ENCODE measurements at places on chromosomes 6 and 20.

- DNase-seq = no peak
Measured at GRCh38 chr6:119040636-119041035, 37.8 kb downstream of the FAM184A start.

DNA sequence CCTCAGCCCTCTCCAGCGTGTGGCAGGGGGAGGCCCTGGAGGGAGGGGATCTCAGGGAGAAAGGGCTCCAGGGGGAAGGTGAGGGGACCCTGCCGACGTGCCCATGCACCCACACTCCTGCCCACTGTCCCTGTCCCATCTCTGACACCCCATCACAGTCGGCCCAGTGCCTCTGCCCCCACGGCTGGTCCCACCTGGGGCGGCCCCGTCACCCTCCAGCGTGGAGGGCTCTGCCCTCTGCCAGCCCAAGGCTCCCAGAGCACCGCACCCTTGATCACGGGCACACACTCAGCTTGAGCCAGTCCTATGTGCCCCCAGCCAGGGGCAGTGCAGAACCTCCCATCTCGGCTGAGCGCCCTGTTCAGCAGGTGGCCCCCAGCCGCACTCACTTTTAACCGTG lies 9.2 kb downstream of the SLC4A11 start:
- no peak for DNase-seq

DNA sequence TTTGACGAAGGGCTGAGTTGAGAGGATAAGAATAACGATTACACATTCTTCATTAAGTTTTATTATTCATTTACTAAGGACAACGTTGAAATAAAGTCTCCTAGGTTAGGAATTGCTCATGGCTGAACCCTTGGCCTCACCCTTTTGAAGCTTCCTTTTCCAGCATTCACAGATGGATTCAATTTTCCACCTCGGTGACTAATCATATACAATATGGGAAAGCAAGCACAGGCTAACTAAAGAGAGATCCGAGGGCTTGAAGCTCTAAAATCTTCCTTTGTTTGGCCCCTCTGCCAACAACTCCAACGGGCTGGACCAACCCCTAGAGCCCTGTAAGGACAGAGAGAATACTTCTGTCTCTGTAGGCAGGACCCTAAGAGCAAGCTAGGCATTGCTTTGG lies 159.5 kb downstream of the SOD2 start:
- DNase-seq = no peak

DNA sequence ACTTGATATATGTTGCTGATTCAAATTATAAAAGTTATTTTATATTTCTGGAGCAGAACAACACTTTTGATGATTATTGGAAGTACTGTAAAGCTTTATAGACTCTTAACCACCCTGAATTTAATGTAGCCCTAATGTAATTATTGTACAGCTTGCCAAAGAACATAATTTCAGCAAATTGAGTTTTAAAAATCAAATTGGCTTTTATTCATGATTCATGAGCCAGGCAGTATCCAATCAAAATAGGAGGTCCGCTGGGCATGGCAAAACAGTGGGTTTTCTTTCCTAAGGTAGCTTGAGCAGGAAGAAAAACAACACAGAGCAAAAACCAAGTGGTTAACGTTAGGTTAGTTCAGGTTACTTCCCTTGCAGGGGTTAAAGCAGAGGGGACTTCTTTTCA lies 64.8 kb upstream of the MAP7 start:
- DNase-seq = no peak

DNA sequence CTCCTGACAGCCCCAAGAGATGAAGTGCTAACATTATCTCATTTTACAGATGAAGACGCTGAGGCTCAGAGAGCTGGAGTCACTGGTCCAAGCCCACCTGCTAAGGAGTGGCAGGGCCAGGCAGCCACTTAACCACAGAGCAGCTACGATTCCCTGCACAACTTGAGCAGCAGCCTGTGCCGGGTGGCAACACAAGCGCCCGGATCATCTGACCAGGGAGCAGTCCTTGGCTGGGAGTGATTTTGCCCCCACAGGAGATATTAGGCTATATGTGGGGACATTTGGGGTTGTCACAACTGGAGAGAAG lies 93.2 kb upstream of the PTPN1 start:
- no peak for DNase-seq

GRCh38 chr6:69796073-69796641 lies 653 bp downstream of the LMBRD1 start:
- DNase-seq = no peak

- DNase-seq = no peak
Measured at GRCh38 chr20:56423886-56424285, 11.8 kb downstream of the CASS4 start.

- DNase-seq = no peak
Measured at GRCh38 chr6:137664183-137664582, 170.0 kb upstream of the OLIG3 start.

GRCh38 chr6:169859978-169860703 lies 108.7 kb downstream of the ERMARD start:
- DNase-seq = no peak

GRCh38 chr6:82176616-82177015 lies 70.9 kb downstream of the IBTK start:
- no peak for DNase-seq

- DNase-seq = no peak
Measured at GRCh38 chr20:31922181-31922580, 29.7 kb downstream of the PDRG1 start.

DNA sequence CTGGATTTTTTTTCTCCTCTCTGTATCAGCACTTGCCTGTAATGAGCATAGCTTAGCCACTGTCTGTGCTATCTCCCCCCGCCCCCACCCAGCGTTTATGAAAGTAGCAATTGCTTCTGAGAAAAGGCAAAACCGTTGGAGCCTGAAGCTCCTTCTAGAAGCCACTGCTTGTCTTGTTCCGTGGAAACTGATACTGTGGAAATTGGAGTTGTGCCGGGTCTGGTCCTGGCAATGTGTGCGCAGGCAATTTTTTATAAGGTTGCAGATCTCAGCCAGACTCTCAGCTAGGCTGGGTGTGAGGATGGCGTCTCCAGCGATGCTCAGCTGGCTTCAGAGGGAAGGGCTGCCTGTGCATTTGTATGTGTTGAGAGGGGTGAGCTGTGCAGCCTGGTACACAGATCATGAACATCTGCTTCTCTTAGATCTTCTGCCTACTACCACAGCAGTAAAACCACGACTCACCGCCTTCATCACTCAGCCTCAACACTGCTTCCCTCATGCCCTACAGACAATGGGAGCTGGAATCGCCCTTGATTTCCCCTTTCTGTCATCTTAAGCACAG lies 72.4 kb upstream of the GTSF1L start:
- DNase-seq = no peak

GRCh38 chr20:19750101-19750606 lies 7.9 kb upstream of the RIN2 start:
- DNase-seq = no peak

- no peak for DNase-seq
Measured at GRCh38 chr6:80357674-80358073, 251.2 kb downstream of the BCKDHB start.

- no peak for DNase-seq
Measured at GRCh38 chr6:52065621-52066020, 21.8 kb downstream of the PKHD1 start.

DNA sequence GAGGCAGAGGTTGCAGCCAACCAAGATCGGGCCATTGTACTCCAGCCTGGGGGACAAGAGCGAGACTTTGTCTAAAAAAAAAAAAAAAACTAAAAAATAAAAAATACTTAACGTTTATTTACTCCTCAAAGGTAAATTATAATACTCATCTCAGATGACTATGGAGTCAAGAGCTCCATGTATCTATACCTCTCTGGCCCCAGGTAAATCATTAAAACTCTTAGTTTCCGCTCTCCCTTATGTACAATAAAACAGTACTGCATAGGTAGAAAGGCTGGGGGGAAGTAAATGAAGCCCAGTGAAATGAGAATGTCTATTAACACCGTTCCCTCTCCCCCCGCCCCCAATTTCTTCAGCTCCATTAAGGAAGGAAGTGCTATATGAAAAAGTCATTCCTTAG lies 1.2 kb downstream of the SRSF12 start:
- no peak for DNase-seq

GRCh38 chr6:102327697-102328225 lies 934.3 kb downstream of the GRIK2 start:
- DNase-seq = no peak

DNA sequence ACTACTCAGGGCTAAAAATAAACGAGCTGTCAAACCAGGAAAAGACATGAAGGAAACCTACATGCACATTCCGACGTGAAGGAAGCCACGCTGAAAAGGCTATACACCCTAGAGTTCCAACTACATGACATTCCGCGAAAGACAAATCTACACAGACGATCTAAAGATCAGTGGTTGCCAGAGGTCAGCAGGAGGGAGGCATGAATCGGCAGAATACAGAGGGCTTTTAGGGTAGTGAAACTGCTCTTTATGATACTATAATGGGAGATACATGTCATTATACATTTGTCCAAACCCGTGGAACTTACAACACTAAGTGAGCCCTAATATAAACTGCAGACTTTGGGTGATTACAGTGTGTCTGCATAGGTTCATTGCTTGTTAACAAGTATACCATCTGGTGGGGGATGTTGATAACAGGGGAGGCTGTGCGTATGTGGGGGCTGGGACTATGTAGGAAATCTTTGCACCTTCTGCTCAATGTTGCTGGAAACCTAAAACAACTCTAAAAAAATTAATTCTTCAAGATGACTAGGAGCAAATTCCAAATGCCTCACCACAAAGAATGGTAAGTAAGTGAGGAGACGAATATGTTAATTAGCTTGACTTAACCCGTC lies 132.2 kb upstream of the CDH4 start:
- DNase-seq = no peak

All from stimulated activated CD4-positive, alpha-beta T cell treated with anti-CD3 and anti-CD28 coated beads, Interleukin-12 subunit alpha, Interleukin-12 subunit beta, amount 100 ng/mL, for 4 hours (primary cell).